ENCODE measurements at places on chromosomes 13 and 19.

DNA sequence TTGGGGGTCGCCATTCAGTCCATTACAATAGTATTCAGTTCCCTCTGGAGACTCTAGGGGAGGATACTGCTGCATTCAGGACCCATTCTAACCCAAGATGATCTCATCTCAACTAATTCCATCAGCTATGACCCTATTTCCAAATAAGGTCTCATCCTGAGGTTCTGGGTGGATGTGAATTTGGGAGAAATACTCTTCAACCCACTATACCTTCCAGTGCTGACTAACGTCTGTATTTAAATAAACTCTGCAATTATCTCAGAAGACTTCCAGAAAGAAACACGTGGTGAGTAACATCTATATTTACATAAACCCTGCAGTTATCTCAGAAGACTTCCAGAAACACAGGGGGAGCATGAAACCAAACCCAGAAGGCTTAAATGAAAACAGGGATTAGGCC lies 1300.7 kb downstream of the PCDH9 start:
- no peak for DNase-seq

- DNase-seq, result no peak
These were observed 58.7 kb downstream of the RNF17 start for GRCh38 chr13:24822640-24823039.

DNA sequence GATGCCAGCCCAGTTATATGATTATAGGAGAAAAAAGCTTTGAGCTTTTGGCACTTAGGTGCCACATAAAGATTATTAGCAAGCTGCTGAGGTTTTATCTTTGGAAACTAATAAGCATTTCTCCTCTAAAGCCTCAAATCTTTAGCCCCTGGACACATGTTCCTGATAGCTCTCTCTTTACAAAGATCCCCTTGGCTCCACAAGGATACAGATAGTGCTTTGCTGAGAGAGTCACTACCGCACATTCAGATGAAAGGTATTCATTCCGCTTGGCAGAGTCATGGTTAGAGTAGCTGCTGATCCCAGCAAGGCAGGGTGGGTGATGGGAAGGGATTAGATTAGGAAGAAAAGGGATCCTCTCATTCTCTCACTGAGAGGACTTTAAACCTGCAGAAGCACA lies 28.2 kb upstream of the PSG7 start:
- DNase-seq, result no peak

GRCh38 chr13:112063807-112064206 lies 3.1 kb upstream of the SOX1 start:
- DNase-seq, result no peak

- DNase-seq, result no peak
These were observed 66.6 kb downstream of the GGACT start for GRCh38 chr13:100521851-100522617.

DNA sequence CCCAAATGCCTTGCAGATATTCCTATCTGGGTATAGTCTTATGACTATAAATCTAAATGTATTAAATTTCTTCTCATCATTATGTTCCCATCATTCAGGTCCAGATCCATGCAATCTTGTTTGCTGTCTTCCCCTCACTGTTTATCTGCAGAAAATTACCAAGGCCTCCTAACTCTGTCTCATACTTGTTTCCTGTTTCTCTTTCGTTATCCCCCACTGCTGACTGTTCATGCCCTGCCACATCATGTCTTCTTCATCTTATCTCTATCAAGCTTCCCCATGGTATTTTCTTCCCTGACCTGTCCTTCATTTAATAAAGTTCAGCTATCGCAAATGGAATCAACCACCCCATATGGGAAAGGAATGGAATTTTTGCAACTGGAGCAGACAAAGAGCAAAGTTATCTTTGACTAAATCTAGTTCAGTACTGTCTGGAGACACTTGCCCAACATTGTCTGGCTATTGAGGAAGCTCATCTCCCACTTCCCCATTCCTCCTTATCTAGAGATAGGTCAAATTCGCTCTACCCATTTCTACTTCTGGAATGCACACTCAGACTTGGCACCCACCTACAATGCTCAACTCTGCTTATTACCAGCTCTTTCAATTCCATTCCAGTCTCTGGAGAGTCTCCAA lies 1358.1 kb downstream of the EFNB2 start:
- DNase-seq, result no peak

GRCh38 chr13:97284558-97284957 lies 62.4 kb downstream of the MBNL2 start:
- no peak for DNase-seq

- DNase-seq, result no peak
These were observed 61.3 kb upstream of the LRCH1 start for GRCh38 chr13:46491641-46492040.

DNA sequence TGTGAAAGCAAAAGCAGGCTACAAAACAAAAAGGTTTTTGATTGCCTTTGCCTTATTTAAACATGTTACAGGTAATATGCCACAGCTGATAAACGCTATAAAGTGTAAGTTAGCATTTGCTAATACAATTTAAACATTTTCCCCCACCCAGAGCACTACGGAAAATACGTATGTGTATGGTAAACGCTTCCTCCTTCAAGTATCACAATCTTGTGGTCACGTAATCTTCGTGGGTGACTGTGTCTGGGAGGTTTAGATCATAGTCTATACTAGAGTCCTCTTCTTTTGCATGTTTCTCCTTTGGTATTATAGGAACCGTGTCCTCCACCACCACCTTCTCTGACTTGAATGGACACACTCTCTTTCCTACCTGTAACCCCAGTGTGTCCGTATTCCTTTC lies 38.1 kb upstream of the POSTN start:
- no peak for DNase-seq

All from mucosa of gallbladder (tissue), 1 donor.